ENCODE measurements at places on chromosomes 6 and 20.

- DNase-seq: no peak
These were observed 10.4 kb downstream of the FAM210B start for GRCh38 chr20:56369179-56369578.

DNA sequence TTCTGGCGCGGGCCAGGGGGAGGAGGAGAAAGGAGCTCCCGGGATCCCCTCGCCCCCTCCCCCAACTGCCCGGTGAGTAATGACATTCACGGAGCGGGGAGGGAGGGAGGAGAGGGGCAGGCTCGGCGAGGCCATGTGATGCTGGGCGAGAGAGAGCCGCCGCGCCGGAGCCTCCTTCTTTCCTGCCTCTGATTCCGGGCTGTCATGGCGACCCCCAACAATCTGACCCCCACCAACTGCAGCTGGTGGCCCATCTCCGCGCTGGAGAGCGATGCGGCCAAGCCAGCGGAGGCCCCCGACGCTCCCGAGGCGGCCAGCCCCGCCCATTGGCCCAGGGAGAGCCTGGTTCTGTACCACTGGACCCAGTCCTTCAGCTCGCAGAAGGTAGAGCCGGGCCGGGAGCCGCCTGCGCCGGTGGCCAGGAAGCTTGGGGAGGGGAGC, at the start of gene GDAP1L1:
TSS of gene GDAP1L1 (plus strand) at position 178 of the 441 bp plus-strand sequence. CDS start at position 205, 27 bp downstream.
- no peak for DNase-seq

DNA sequence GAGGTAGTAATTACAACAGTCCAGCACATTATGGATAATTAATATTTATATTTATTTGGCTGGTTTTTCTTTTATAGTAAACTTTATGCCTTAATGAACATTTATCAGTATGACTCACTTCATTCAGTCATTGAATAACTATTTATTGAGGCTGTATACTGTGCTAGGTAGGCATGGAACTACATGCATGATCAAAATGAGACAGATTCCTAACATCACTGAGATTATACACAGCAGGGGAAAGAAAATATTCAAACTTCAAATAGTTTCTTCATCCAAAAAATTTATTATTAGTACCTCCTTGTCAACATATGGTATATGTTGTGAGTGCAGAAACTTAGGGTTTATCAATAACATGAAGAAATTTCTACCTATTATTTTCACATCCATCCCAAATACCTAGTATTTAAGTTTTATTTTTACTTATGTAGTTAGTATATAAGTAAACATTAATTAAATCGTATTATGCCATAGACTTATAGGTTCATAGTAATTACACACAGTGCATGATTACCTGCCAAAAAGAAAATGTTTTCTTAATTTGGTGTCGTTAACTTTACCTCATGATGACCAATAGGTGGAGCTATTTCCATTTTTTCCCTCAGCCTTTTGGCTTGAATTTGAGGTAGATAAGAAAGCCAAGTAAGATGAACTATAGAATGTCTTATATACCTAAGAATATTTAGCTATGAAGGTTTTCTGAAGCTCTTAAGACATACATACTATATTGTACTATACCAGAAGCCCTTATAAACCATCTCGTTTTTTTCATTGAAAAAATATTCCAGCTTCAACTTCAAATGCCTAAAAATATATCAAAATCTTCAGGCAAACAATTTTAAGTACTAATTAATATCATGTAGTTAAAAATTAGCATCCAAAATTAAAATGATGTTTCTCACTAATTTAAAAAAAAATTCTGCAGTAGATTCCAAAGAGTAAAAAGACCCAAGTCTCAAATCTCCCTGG, 12.5 kb upstream of the TMEM30A start:
- DNase-seq: peak; percentile 40

DNA sequence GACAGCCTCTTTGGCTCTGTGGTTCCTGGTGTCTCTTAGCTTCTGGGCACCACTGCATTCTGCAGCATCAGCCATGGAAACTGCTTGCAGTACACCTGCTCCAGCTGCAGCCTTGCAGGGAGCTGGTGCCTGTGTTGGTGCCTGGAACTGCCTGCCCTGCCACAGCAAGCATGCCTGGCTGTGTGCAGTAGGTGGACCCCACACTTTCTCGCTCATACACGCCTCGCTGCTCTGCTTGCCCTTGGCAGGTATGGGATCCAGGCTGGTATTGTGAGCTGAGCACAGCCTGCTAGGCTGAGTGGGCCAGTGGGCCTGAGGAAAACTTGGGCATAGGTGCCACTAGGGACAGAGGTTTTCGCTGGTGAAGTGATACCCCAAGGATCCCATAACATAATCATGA, 22.8 kb downstream of the OR2J3 start:
- DNase-seq: no peak

- DNase-seq: no peak
These were observed 125.7 kb downstream of the SLC23A2 start for GRCh38 chr20:4875578-4876067.

DNA sequence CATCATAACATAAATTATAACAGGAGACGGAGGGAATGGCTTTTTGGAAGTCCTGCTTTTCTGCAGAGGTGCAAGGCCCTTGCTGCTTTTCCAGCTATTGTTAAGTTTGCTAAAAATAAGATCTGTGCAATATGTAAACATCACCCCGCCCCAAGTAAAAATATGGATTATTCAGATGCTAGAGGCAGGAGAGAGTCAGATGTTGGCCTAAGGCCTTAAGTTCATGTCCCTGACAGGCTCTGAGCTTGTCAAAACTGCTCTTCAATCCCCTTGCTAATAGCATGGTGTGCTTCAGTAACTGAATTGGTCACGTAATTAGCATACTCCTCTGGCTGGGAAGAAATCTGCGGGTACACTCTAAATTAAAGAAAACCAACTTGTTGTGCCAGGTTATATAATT, 147.5 kb downstream of the BMP2 start:
- no peak for DNase-seq

DNA sequence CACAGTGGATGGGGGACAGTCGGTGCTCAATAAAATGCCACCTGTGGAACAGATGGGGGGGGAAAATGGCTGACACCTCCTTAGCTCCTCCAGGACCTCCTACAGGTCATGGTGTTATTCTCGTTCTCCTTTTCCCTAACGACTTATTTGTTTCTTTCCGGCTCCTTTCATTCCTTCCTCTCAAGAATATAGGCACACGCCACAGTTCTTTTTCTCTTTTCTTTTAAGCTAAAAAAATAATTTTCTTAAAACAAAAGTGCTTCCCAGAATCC, 1.4 kb upstream of the RNASET2 start:
- DNase-seq: no peak

DNA sequence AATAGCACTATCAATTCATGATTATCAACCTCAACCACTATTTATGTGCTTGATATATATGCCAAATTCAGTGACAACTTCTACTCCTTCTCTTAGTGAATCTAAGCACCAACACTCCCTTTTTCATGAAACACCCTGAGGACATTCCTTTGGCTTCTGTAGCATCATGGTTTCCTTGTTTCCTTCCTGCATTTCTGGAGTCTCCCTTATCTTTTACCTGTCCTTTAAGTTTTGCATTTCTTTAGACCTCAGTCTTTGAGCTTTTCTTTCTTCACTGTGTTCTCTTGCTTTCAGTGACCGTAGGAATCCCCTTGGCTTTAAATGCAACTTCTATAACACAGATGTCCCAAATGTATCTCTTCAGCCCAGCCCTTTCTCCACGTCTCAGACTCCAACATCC, 143.8 kb upstream of the MLIP start:
- no peak for DNase-seq

GRCh38 chr6:148082696-148083095, 259.9 kb upstream of the SASH1 start:
- DNase-seq: no peak

DNA sequence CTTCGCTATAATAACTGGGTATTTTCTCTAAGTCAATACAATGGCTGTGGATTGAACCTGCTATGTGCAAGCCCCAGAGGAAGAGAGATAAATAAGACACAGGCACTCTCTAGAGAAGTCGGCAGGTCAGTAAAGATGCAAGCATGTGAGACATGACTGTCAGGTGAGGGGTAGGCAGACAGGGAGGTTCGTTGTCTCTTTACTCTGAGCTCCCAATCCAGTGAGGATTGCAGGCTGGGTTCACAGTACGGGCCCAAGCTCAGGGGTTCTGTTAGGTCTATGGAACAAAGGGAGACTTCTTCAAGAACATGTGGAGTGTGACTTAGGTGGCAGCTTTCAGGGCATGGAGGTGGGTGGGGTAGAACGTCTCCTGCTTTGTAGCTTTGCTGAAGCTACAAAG, 147.2 kb downstream of the PCSK2 start:
- DNase-seq: no peak

GRCh38 chr6:141562186-141562811, 570.4 kb upstream of the GJE1 start:
- no peak for DNase-seq

DNA sequence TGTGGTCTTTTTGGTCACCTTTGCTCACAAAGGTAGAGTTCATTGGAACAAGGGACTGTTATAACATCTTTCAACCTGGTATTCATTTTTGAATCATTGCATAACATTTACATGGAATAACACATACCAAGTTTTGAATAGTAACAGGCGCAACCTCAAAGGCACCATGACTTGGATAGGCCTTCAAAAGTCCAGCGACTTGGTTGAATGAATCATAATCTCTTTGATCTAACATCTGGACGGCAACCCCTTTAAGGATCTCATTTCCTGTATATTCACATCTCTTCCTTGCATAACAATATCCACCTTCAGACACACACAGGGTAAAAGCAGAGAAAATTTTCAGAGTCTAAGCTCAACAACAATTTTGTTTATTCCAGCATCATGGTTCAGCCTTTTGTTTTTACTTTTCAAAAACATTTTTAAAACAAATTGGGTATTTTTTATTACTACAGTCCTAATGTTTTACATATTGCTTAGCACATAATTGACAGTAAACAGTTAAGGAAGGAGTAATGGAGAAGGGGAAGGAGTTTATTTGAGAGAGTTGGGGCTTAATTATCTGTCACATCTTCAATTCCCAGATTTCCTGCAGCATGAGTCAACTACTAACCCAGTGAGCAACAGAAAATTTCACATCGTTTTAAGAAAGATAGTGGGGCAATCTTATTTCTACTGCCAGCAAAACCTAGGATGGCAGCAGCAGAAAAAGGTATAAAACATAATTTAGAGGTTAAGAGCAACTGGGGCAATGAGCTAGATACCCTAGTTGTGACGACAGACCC, 41.8 kb upstream of the F13A1 start:
- no peak for DNase-seq

DNA sequence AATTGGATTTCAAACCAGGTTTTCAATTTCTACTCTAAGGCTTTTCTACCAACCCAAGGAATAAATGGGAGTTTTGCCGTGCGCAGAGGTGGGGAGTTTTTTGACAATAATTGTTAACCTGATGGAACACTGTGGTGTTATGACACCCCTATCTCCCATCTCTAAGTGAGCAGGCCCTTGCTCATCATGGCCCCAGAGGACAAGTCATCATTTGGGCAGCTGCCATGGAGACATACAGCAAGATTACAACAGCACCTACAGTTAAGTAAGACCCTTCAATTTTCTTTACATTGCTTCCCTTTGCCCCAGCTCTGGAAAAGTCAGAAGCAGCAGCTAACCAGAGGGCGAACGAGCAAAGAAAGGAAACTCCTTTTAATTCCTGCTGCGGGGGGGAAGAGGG, 54.3 kb downstream of the ADGRF5 start:
- no peak for DNase-seq

- no peak for DNase-seq
These were observed 191.1 kb downstream of the TAF4 start for GRCh38 chr20:61874421-61875068.

GRCh38 chr6:168291450-168291849, 28.1 kb downstream of the DACT2 start:
- DNase-seq: no peak

- no peak for DNase-seq
These were observed 49.3 kb downstream of the FAM50B start for GRCh38 chr6:3898265-3898994.

GRCh38 chr20:10671919-10672623, 1.7 kb downstream of the JAG1 start:
- DNase-seq: no peak

DNA sequence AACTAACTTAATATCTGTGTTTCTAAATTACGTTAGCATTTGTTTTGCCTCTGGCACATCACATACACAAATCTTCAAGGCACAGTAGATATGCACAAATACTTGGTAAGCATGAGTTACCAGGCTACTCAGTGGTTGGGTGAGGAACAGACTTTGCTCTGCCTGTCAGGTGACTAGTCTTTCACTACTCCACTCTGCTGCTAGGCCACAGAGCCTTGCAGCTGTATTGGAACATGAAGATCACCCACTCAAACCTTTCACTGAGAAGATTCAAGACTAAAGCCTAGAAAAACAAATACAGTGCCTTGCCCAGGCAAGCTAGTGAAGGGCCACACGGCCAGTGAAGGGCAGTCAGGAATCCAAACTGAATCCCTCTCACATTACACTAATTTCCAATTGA, 47.0 kb downstream of the DTNBP1 start:
- DNase-seq: no peak

GRCh38 chr20:48278961-48279481, 493.7 kb upstream of the SULF2 start:
- DNase-seq: no peak

- DNase-seq: no peak
These were observed 990.9 kb downstream of the EPHA7 start for GRCh38 chr6:92428448-92428847.

- no peak for DNase-seq
These were observed 15.1 kb upstream of the ZNF217 start for GRCh38 chr20:53608456-53609452.

- no peak for DNase-seq
These were observed 3.4 kb upstream of the HLA-A start for GRCh38 chr6:29938746-29939508.

GRCh38 chr6:100979267-100979666, 98.1 kb upstream of the ASCC3 start:
- DNase-seq: no peak

DNA sequence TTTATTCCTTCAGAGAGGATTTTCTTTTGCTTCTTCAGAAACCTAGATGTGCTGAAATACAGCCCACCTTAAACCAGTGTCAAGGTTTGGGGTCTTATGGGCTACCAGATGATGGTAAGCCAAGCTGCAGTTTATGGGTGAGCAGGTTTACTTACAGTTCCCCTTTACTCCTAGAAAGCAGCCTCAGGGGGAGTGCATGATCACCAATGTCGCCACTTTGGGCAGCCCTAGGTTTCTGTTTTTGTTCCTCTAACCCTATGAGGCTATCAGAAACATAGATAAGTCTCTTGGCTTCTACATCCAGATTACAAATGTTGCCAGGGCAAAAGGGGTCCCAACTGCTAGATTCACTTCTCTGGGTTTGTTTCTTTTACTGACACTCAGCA, 67.2 kb downstream of the TRIM27 start:
- no peak for DNase-seq

DNA sequence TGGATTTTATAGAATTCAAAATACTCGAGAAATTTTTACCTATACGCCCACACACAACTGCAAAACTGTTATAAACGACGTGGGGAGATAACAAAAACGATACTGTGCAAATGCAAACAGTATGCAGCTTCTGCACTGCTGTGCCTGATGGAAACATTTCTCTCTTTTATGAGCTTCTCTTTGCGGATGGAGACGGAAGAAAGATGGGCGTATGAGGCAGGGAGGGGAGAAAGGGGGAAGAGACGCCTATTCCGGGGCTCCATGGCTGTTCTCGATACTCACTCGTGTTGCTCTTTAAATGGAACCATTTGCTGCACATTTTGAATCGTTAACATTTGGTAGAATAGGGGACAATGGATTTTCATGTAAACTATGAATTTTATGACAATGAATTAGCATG, 69.1 kb upstream of the EXOC2 start:
- DNase-seq: no peak
